ENCODE measurements at places on chromosomes 3 and 15.

DNA sequence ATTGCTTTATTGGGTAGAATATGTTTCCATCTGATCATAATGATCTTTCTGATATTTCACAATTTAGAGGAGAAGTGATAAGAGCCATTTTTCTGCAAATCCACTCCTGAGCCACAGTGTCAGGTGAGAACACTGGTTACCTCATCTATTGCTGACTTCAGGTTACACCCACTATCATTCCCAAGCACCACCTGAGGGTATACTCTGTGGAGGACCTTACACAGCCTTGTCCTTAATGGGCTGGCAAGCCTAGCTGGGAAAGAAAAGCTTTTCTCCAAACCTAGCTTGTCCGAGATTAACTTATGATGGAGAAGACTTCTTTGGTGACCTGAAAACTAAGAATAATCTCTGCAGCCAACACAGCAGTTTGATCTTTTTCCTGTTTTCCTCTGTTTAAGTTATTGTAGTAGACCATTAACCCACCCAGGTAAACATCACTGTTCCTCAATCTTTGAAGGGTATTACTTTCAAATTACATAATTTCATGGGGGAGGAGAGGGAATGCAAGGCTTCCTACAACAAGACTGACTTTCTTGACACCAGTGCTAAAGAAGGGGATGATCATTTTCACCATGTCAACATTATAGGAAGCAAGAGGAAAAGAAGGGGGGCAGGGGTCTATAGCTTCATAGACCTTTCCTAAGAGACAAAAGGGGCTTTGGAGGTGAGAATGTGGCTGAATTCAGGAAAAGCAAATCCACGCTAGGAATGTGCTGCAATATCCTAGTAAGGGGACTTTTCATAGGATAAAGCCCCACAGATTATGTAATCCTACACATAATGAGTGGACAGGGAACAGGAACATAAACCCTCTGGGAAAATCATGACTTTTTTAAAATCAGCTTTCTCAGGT is 1.7 kb downstream of the NCEH1 start:
- DNase-seq = no peak

- DNase-seq = no peak
Measured at GRCh38 chr15:68608206-68608843, 29.5 kb downstream of the CORO2B start.

DNA sequence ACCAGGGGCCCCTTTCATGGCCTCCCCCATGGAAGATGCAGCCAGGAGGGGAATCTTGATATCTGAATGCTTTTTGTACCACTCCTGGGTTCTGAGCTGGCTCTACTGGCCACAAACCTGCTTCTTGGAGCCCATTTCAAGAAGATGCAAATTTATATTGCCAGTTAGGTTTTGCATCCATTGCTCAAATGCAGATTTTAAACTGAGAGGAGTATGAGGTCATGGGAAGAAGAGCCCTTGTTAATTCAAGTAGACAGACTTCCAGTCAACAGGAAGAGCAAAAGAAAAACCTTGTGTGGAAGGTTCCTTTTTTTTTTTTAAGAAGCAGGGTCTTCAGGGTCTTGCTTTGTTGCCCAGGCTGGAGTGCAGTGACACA is 133.5 kb downstream of the PDZRN3 start:
- no peak for DNase-seq

DNA sequence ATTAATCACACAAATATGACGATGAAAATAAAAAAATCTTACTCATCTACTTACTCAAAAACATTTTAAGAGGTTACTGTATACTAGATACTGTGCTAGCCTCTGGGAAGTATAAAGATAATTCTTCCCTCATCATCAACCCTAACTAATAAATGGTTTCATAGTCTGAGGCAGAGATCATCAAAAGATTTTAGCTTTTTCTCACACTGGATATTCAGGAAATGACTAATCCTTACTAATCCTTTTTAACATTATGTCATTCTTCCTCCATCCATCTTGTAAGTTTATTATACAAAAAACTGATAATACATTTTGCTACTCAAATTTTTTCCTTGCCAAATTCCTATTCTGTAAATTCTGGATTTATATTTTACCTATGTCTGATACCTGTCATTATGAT is 29.7 kb downstream of the ACAD11 start:
- DNase-seq = no peak

- DNase-seq = no peak
Measured at GRCh38 chr3:12369598-12369997, 80.7 kb downstream of the PPARG start.

DNA sequence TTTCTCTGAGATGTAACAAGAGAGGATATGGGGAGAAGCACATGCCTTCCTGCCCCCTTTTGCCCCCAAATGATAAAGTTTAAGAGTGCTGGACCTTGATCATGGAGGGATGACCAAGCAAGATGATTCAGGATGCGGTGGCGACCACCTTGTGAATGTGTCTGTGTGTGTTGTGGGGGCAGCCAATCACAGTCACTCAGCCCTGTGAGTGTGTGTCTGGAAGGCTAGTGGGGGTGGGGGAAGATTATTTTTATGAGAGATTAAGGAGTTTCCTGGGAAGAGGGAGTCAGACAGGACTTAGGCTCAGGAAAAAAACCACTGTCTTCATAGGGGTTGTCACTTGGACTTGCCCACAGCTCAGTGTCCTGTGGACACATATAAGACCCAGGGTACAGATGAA is 57.8 kb upstream of the KY start:
- no peak for DNase-seq

DNA sequence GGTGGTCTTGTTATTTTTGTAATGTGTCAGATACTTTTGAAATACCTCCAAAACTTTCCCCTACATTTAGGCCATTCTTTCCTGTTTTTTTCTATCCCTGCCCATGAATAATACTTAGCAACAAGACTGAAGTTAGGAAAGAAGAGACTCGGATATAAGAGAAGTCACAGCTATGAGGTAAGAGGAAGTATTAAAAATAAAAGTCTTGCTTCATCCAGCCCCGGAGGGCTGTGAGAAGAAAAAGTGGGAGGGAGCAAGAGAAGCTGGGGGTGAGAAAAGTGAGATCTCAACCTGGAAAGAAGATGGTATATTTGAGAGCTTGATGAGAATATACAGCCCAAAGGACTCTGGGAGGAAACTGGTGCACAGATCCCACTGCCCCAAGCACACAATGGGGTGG is 213.5 kb upstream of the CDIN1 start:
- DNase-seq = no peak

- no peak for DNase-seq
Measured at GRCh38 chr15:57149196-57149595, 227.1 kb upstream of the CGNL1 start.

GRCh38 chr3:197019021-197019420 is 10.6 kb downstream of the MELTF start:
- no peak for DNase-seq

- DNase-seq = no peak
Measured at GRCh38 chr3:39150148-39150802, 3.1 kb downstream of the CSRNP1 start.

DNA sequence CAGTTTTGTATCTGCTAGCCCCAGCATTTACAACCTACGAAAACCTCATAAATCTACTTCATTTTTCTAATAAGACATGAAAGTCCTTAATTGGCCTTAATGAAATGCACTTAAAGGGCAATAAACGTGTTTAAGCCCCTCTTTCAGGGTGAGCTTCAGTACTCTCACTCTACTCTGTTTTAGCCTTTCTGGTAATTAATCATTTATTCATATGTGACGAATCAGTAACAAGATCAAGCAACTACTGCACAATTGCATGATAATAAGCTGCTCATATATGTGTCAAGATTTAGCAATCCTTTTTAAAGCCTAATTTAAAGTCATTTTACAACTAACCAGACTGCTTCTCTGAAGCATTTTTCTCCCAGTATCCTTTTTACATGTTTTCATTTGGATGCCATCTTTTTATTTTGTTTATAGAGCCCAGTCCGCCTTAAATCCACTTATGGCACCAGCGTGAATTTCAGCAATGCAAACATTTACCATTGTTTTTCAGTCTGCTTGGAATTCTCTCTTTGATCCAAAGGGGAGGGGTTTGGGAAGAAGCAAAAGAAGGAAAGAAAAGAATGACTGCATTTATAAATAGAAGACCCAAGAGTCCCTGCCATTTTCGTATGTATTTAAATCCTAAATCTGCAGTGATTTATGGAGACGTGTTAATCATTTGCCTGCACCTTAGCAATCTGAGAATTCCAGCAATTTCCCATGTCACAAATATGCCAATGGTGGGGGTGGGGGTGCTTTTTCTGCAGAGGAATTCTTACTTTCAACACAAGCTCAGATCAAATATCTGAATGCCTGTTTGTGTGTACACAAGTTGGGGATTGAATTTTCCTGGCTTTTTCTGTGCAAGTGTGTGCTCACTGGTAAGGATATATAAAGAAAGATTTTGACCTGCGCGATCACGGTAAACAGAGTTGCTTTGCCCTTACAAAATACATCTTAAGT is 230.8 kb upstream of the TBC1D5 start:
- DNase-seq = no peak

DNA sequence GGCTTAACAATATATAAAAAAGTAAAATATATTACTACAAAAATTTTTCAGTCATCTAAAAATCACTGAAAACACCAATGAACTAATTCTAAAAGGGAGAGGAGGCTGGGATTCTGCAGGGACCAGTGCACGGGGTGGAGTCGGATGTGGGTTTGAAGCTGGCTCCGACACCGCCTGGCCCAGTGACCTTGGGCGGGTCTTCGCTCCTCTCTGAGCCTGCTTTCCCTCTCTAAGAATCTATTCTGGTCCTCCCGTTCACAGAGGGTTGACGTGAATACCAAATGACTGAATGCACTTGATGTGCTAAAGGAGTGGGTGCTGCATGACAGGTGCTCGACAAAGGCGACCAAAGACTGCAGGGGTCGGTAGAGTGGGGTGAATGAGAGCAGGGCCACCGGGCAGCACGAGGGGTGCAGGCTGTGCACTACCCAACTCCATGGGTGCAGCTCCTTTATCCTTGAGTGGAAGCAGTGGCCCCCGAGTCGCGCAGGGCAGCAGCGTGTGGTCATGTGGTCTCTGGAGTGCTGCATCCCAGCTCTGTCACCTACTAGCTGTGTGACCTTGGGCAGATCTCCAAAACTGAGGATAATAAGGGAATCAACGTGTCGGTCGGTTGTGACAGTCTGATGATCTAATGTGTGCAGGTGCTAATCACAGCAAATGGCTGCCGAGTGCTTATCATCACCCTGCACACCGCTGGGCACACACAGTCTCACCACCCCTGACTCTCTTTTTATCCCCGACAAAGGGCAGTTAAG is 8.6 kb upstream of the IQSEC1 start:
- no peak for DNase-seq

DNA sequence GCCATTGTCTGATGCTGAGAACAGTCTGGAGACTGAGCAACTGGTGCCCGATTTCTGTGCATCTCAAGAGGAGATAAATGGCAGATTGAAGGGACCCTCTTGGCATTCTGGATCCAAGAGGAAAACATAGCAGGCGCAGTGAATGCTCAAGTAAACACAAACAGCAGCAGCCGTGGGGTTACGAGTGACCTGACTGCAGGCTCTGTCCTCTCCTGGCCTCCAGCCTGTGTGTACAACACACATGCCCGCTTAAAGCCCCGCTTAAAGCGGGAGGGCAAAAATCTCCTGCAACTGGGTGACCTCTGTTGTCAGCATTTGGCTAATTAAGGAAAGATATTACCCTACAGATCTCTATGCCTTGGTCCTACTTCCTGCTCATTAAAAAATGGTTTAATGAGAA is 120.5 kb downstream of the GREM1 start:
- DNase-seq = no peak

GRCh38 chr3:193850084-193850619 is 257.1 kb downstream of the OPA1 start:
- no peak for DNase-seq

GRCh38 chr3:5188419-5189221 is 1.1 kb downstream of the EDEM1 start:
- DNase-seq = peak; percentile 12

DNA sequence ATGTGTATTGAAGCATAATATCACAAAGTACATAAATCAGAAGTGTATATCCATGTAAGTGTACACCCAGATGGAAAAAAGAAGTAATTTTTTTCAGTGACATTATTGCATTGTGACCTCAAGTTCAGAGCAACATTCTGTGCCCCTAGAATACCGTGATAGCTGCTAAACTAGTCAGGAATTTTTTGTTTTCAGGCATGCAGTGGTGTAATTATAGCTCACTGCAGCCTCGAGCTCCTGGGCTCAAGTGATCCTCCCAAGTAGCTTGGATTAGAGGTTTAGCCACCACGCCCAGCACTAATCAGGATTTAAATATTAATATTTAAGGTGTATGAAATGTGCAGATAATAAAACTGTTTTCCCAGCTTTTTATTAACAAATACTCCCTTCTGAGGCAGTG is 25.5 kb downstream of the SEC62 start:
- no peak for DNase-seq

DNA sequence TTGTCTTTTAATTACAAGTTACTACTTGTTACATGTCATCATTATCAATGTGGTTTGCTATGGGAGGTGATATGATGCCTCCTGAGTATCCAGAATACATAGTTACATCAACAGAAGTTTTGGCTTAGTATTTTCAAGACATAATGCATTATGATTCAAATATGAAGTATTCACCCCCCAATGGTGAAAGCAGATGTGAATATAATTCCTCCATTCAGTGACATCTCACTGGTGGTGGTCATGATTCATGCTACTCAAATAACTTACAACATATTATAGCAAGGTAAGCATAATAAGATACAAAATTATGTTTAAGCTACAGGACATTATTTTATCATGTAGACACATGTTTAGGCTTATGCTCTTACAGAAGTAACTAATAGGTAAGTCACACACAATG is 34.9 kb upstream of the TTBK2 start:
- no peak for DNase-seq

GRCh38 chr15:64237677-64238076 is 74.9 kb upstream of the PPIB start:
- DNase-seq = no peak

DNA sequence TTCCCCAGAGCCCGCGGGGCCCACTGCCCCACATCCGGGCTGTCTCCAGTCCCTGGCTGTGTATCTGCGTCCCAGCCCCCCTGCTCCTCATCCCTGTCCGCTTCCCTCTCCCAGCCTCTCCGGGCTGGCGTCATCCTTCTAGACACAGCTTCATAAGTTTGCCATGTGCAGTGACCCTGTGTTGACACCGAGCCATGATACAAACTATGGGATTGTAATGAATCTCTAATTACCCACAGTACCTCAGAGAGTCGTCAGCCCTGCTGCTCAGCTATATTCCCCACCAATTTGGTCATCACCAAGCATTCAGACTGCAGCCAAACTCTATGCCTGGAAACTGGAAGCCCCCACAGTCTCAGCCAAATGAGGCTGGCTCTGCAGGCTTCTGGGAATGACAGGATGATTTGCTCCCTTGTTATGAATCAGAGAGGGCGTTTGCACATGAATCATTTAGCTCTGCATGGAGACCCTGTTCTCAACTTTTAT is 466.1 kb upstream of the ATP11B start:
- DNase-seq = no peak

DNA sequence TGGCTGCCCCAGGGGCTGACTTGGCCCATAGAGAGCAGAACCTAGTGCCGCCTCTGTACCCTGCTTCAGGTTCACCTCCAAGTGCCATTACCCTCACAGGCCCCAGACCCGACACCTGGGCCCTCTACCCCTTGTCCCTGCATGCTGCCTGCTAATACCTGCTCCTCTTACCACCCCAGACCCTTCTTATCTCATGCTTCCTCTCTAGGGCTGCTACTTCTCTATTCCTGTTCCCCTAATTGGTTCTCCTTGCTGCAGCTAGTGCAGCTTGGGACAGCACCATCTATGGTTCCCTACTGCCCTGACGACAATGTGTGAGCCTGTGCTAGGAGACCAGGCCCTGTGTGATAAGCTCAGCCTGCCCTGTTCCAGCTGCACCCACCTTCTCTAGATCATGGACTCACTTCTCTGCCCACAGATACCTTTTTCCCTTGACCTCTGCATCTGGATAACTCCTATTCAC is 15.3 kb downstream of the HDAC11 start:
- DNase-seq = no peak

GRCh38 chr15:39364721-39365120 is 216.2 kb upstream of the THBS1 start:
- DNase-seq = no peak
